ENCODE measurements at places on chromosomes 4 and X.
A peak's percentile ranks its signal among the peaks of the same experiment; 100 is the strongest.

DNA sequence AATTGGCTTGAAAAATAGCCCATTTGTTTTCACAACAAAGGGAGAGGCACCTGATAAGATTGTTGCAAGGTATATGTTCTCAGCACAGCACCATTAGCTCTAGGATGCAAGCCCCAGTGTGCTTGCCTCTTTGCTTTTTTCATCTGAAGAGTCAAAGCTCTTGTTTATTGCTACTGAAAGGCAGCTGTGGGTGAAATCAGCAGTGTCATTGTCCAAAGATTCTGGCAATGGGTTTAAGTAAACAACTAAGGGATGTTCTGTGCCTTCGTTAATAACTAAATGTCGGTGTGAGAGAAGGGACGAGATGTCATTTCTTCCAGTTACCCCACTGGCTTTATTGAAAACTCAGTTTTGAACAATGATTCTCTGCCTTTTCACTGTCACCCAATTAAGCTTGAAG, 567.7 kb downstream of the KCNIP4 start:
- no peak for DNase-seq

- DNase-seq, result no peak
These were observed 98.5 kb upstream of the KLF3 start for GRCh38 chr4:38565271-38566199.

DNA sequence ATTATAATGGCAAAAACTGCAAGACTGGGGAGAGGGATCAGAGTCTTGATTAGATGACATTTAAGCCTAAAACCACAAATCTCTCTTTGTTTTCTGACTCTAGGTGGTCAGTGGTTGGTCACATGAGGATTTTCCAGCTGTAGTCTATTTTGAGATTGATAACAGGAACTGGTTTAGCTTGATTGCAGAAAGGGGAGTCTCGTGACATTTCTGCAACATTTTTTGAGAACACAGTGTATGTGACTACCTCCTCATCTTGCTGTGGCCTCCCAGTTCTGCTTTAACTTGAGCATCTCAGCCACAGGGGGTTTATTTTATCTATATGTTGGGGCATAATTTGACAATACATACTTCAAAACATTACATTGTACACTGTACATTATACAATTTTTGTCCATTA, 726.4 kb upstream of the MAGEB2 start:
- DNase-seq, result no peak

GRCh38 chr4:37747772-37748330, 61.7 kb upstream of the RELL1 start:
- DNase-seq, result no peak

GRCh38 chrX:132171478-132171877, 43.7 kb upstream of the FRMD7 start:
- no peak for DNase-seq

DNA sequence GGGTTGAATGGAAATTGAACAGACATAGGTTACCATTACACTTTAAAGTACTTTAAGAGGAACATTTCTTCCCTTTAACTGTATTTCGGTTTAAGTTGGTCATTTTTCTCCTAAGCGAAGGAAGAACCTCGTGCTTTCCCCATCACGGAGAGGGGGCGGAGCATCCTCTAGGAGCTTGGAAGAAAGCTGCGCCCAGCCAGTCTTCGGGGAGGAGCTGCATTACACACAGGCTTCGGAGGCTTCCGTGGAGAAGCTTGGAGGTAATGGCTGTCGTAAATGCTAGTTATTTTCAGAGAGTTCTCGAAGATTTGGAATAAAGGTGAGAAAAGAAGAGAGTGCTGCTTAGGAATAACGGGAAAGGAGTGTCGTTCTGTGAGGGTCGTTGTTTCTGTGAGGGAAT, at the start of gene PWWP3B:
TSS of gene PWWP3B (plus strand) at position 199 of the 400 bp plus-strand sequence. CDS start 37,128 bp downstream, outside the sequence.
- DNase-seq, result peak; percentile 90

GRCh38 chr4:17846266-17846665, 35.5 kb downstream of the NCAPG start:
- no peak for DNase-seq

DNA sequence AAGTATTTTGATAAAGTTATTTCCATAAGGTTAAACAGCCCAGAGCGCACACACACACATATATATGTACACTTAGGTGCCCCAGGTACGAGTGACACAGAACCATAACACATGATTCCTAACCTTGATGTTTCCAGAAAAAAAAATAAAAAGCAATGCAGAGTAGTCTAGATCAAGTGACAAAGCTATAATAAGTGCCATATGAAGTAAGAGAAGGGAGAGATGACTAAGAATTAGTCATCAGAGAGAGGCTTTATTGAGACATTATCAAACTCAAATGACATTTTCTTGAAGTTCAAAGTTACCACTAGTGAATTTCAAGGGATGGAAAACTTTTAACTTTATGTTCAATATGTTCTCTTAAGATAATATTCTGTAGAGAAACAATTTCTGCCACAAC, 215.0 kb downstream of the HTR2C start:
- DNase-seq, result no peak

DNA sequence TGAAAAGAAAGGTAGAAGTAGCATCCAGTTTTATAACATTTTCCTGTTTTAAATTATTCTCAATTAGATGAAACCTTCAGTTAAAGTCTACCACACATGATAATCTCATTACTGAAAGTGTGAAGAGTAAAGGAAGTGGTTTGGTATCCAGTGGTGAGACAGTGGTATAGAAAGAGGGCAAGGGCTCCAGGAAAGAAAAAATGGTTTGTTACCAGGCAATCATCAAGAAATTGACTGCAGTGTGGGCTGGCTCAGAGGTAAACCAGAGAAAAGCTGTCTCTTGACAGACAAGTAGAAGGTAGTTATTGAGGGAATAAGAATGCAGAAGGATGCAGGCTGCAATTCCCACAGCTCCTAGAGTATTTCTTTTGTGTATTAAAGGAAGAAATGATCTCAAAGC, 406.2 kb downstream of the TLL1 start:
- DNase-seq, result no peak

- peak; percentile 23 for DNase-seq
These were observed 919.6 kb upstream of the DIAPH2 start for GRCh38 chrX:95764972-95765451.

DNA sequence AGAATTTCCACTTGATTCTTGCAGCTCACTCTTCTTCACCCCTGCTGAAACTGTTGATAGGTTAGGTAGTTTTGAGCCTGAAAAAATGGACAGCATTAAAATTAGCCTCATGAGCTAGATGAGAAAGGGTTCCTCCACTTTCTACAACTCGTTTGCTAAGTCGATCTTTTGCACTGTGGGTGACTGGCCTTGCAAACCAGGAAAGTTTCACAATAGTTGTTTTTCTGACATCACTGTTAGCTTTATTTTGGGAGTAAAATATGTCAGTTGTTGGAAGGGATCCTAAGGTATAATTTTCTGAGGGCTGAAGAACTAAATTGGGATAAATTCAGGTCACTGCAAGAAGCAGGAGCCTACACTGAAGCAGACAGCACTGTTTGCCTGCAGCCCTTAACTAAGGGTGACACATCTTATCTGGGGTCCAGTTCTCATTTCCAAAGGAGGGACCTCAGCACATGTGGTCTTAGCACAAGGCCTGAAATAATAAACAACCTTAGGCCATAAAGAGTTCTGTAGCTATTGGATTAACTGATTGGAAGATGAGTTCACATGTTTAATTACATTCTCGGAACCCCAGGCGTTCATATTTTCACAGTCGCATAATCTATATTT, 29.1 kb downstream of the ANAPC4 start:
- no peak for DNase-seq

- DNase-seq, result no peak
These were observed 98.8 kb downstream of the ADRA2C start for GRCh38 chr4:3864742-3865721.

- DNase-seq, result no peak
These were observed 175.5 kb upstream of the CASK start for GRCh38 chrX:42098900-42099299.

DNA sequence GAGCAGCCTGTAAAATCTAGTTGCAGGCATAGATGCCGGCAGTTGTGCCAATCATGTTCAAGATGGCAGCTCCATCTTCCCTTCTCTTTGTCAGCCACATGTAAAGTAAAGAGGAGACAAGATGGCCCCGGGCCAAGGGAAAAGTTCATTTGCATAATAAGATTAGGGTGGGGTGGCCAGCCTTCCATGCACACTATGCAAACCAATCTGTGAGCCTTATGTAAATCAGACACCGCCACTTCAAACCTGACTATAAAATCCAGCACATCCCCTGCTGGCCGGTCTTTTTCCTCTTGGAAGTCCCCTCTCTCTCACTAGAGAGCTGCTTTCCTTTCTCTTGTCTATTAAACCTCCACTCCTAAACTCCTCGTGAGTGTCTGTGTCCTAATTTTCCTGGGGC, 78.9 kb upstream of the CBR4 start:
- DNase-seq, result no peak

GRCh38 chr4:160928482-160928881, 1235.3 kb downstream of the FSTL5 start:
- DNase-seq, result no peak

DNA sequence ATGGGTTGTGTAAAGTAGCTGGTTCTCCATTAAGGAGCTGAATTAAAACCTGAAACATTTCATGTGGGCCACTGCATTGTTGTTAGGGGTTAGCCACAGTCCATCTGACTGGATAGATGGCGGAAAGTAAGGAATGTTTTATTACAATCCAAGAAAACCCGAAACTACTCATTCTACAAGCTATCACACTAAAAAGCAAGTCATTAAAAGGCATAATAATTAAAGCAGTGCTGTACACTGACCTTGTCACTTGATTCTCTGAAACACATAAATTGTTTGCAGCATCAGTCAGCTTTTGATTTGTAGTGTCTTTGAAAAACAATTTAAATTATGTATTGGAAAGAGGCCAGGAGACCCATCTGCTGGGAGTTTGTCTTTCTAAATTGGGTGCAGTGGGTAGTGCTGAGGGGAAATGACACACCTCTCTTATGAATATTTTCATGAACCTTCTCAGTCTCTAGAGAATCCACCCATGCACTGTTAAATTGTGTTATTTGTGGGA, 75.7 kb upstream of the ANK2 start:
- DNase-seq, result no peak

- no peak for DNase-seq
These were observed 526.0 kb downstream of the MID1IP1 start for GRCh38 chrX:39327255-39327654.

DNA sequence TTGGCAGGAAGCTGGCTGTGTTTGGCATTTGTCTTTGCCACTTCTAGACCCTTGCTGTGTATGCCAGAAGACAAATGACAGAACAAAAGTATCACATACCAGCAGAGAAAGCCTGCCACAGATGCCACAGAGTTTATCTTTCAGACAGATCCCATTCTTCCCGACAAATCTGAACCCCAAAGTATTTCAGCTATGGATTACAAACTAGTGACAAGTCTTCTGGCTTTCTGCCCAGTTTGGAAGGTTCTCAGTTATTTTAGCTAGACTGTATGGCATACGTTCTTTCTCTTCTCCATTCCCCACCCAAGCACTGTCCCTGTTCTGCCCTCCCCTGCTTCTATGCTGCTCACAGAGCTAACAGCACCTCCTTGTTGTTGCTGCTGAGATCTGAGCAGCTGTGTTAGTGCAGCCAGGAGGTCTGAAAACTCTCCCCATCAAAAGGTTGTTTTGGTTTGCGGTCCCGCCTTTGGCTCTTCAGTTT, 236.7 kb downstream of the FRAS1 start:
- DNase-seq, result no peak

- no peak for DNase-seq
These were observed 407.3 kb upstream of the SLIT2 start for GRCh38 chr4:19844446-19844845.

- no peak for DNase-seq
These were observed 406.4 kb downstream of the PPARGC1A start for GRCh38 chr4:23483320-23483960.

DNA sequence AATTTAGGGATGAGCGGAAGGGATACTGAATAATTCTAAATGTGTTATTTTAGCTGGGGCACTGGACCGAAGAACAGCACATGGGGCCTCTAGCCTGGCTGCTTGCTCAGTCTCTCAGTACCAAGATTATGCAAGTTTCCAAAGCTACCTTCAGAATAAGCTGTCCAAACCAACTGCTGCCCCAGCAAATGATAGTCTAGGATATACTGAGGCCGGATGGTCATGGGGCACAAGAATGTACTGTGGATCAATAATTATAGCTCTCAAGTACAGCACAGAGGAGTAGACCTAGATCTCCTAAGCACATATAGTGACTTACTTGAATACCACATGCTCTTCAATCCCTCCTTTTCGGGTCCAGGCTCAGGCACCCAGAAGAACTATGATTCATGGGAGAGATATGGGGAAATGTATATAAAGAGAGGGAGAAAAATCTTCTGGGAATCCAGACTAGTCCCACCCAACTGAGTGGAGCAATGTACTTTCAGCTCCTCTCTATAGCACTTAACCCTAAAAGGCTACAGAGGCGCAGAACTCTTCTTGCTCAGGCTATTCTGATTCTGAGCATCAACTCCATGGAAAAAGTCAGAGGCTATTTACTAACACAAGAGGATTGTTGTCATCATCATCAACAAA, 160.3 kb upstream of the GPC4 start:
- no peak for DNase-seq

GRCh38 chrX:136867096-136867491, 13.4 kb downstream of the RBMX start:
- no peak for DNase-seq

- DNase-seq, result no peak
These were observed 56.6 kb upstream of the C4orf54 start for GRCh38 chr4:99714179-99714578.

DNA sequence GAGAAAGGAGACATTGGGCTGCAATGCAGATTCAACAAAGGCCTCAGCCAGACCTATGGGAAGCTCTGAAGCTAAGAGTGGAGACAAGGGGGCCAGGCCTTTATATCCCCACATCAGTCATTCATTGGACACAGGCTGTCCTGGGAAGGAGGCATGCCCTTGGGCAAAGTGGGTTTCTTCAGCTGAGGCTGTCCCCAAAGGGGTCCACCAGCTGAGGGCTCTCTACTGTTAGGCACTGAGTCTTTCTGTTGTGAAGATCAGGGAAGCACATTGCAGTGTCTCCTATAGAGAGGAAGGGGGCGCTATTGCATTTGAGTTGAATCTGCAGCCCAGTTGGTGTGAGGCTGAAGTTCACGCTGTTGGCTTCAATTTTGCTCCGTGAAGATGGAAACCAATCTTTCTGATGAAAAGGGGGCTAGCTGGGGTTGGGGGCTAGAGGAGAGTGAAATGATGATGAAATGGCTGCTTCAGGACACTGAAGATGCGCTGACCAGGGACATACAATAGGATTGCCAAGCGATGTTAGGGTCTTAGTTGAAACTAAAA, 48.0 kb downstream of the SLC25A5 start:
- peak; percentile 53 for DNase-seq

Measured in testis (tissue), 5 donors.